Activated CD4-positive, alpha-beta memory T cell treated with anti-CD3 and anti-CD28 coated beads for 36 hours (primary cell): ENCODE measurements at places on chromosomes 6 and 20. TPM values are rescaled to one million over a fixed set of nuclear protein-coding genes. Genes with fewer than 3 reads are reported as not detected.

- no peak for DNase-seq
These were observed 455.6 kb downstream of the PRKN start for GRCh38 chr6:162271922-162272321.

- DNase-seq = no peak
These were observed 15.8 kb downstream of the TSPYL4 start for GRCh38 chr6:116238083-116238482.

GRCh38 chr6:118781897-118782296 is 112.1 kb upstream of the ASF1A start:
- DNase-seq = no peak

GRCh38 chr20:11989018-11989771 is 71.5 kb downstream of the BTBD3 start:
- DNase-seq = no peak

- no peak for DNase-seq
These were observed 26.3 kb upstream of the MC3R start for GRCh38 chr20:56222201-56222600.

- DNase-seq = no peak
These were observed 147.2 kb downstream of the VEGFA start for GRCh38 chr6:43916924-43917877.

DNA sequence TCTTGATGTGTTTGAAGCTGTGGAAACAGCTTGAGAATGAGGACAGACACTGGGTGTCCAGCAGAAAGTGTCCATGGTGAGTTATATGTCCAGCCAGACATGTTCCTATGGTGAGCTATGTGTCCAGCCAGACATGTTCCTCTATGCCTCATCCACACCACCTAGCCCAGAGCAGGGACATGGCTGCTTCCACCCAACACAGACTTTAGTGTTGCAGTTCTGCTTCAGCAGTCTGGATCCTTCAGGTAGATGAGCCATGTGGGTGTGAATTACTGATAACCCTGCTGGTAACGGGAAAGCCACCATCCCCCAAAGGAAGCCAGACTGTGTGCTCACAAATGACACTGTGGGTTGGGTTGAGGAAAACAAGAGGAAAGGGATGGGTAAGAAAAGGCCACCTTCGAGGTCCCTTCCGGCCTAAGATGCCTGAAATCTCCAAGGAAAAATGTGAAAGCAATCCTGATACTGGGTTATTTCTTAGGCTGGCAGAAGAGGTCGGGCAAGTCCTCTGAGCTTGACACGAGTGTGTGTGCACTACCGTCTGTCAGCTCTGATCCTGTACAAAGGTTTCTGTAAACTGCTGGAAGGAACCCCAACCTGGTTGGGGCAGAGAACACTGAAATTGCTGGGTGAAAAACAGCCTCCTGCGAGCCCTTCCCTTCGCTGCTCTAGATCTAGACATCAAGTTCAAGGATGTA is 77.8 kb downstream of the NINL start:
- no peak for DNase-seq

DNA sequence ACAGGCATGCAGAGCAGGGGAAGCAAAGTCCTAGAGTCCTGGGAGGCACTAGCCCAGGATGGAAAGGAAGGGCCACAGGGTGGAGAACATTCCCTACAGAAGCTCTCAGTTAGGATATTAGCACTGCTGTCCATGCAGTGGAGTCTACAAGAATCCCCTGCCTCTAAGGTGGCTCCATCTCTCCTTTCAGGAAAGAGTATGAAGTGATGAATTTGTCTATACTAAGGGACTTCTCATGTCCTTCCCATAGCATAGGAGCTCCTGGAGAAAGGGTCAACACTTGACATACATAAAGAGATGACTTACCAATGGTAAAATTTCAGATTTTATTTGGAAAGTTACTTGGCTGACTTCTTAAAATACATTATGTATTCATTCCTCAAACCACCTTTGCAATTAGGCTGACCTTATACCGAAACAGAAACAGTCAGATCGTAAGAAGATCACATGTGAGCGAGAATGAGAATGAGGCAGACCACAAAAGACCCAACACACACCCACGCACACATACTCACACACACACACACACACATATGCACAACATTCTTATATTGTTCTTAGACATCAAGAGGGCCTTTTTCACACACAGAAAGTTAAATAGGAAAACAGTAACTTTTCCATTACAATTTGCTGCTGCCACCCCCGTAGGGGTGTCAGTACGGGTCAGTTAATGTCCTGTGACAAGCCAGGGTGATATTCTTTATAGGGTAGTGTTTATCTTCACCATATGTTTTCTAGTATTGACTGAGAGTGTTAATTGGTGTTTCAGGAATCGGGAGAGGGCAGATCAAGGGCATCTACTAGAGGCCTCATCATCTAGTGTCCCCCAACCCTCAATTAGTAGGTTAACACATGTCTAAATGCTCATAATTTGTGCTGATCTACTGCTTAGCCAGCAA is 159.4 kb downstream of the FAXC start:
- peak; percentile 54 for DNase-seq

Gene PAK5
- not detected for total RNA-seq
